ENCODE measurements at places on chromosomes 2 and 18.

- DNase-seq, result no peak
These were observed 45.0 kb downstream of the TFCP2L1 start for GRCh38 chr2:121239969-121240368.

DNA sequence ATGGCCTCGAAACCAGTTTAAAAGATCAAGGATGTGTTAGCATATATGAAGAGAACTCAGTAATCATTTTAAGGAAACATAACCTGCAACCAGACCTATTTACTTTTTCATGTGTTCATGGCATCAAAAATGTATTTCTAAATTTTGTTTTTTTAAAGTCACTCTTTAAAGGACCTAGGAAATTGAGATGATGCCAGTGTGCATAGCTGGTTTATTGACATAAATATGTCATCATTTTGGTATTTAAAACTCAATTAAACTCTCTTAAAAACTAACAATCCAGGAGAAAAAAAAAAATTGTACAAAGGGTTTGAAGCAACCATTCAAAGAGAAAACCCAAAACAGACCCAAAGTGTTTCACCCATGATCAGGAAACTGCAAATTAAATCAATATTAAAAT, 198.9 kb upstream of the RND3 start:
- no peak for DNase-seq

- DNase-seq, result no peak
These were observed 224.8 kb upstream of the ID2 start for GRCh38 chr2:8457092-8457481.

GRCh38 chr2:242044313-242044590, 174.7 kb downstream of the RTP5 start:
- DNase-seq, result no peak

- no peak for DNase-seq
These were observed 74.1 kb upstream of the FOSL2 start for GRCh38 chr2:28318462-28319117.

- no peak for DNase-seq
These were observed 557.3 kb upstream of the ZNF804A start for GRCh38 chr2:184041077-184041476.

DNA sequence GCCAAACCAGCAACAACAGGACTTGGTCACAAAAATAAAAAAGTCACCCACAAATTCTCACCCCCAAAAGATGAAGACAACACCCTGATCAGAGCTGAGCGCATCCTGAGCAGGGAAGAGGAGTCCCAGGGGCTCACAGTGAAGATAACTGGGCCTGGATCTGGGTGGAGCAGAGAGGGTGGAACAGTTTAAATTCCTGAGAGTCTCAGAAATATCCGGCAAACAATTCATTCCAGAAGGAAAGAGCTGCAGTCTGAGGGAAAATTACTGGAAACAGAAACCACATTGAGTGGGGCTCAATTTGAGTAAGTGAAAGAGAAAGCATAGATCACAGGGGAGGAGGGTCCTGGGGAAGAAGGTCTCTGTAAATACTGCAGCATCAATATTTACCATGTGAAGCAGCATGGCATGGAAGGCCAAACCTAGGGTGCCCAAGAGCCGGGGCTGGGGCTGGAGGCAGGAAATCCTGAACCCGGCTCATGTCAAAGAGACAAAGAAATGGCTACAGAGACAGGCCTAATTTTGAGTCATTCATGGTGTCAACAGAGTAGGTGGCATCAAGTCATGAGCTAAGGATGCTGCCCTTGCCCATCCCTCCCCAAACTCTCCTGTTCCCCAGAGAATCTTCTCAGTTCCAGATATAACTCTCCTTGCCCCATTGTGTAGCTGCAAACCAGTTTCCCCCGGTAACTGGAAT, 61.4 kb upstream of the ZBTB7C start:
- no peak for DNase-seq

DNA sequence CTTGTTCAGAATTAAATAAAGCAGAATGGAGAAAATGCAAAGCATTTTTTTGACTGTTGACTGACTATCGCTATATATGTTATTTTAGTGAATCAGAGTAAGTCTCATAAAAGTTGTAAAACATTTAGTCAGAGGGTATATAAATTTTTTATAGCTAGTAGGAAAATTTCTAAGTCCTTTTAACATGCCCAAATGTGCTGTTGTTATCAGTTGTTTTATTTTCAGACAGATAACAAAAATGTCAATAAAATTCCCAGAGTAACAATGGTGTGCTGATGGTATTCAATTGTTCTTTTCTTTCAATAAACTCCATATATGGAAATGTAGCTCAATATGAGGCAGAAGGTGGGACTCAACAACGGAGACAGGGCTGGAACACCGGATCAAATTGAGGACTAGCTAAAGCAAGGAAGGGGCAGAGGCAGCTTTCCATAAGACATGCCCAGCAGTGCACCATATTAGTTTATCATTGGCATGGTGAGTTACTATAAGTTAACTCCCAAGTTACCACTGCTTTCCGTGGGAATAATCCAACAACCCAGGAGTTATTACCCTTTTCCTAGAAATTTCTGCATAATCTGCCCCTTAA, 26.6 kb downstream of the GULP1 start:
- DNase-seq, result no peak

DNA sequence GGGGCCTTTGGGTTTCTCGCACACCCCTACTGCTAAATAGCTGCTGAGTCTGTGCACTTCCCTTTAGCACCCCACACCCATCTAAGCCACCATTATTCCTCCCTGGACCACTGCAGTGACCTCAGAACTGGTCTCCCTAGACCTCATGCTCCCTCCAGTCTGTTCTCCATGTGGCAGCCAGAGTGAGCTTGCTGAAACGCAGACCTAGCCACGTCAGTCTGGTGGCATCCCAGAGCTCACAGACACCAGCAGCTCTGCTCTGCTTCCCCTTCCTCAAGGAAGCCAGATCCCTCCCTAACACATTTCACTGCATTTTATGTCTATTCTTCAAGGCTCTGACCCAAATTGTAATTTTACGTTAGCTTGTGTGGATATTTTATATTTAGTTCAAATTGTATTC, 144.4 kb downstream of the DYSF start:
- no peak for DNase-seq

GRCh38 chr2:200054681-200055468, 99.5 kb downstream of the MAIP1 start:
- DNase-seq, result no peak

GRCh38 chr2:136175466-136175865, 57.5 kb upstream of the CXCR4 start:
- DNase-seq, result no peak

Data from muscle of back (tissue), 13 donors.